Stimulated activated naive CD4-positive, alpha-beta T cell treated with Interleukin-2 at 50 U/mL for 16 hours (primary cell): ENCODE measurements at places on chromosomes 3 and 15.
A peak's percentile ranks its signal among the peaks of the same experiment; 100 is the strongest.

DNA sequence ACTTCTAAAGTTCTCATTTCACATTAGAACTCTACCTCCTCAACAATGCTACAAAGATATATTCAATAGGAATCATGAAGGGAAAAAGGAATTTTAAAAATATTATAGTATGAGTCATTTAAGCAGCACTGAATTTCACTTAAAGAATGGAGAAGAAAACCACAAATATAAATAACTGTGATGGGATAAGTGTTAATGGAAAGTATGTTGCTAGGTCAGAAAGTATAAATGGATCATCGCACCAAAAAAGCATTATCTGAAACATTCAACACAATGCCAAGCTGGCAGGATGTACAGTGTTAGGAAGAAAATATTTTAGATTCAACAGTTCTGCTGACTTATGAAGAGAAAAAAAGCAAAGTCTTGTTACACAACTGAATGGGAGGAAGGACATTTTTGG is 101.4 kb downstream of the TFG start:
- no peak for DNase-seq

- DNase-seq: no peak
These were observed 38.0 kb downstream of the SRPRB start for GRCh38 chr3:133843634-133844033.

GRCh38 chr15:88331291-88331690 is 74.8 kb upstream of the NTRK3 start:
- peak; percentile 8 for DNase-seq

DNA sequence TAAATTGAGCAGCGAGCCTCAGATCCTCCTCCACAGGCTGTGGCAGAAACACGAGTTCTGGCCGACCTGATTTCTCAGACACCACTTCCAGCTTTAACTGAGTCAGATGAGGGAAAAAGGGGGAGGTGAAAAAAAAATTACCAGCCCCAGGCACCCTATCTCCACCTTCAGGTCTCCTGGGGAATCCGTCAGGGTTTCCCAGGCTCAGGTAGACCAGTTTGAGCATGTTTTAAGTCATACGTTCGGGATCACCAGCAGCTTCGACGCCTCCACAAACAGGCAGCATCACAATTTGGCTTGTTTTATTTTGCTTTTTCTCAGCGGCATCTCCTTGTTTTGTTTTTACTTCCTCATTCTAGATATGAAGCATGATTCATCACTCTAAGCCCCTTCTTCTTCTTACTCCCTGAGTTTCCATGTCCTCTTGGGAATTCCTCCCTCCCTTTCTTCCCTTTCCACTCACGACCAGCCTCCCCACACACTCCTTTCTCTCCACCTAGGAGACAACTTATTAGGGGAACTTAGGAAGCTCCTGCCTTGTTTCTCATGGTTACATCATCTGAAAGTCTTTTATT is 190.1 kb downstream of the ZNF621 start:
- DNase-seq: no peak

DNA sequence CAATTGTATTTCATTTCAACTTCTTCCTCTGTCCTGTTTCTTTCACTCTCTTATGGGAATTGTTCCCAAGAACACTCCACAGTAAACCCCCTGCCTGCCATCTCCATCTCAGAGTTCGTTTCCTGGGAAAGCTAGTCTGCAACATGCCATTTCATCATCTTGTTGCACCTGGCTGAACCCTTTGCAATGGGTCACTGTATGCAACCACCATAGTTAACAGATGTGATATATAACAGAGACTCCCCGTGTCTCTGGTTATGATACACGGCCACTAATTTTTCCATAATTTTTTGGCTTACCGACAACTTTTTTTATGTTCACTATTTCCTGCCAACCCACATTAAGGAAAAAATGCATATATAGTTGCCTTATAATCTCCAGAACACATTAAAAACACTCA is 95.5 kb downstream of the CHST2 start:
- no peak for DNase-seq

- DNase-seq: no peak
These were observed 60.6 kb downstream of the DPH6 start for GRCh38 chr15:35485411-35485810.

- DNase-seq: no peak
These were observed 201.2 kb downstream of the GOLGA6L6 start for GRCh38 chr15:20340331-20340811.

GRCh38 chr3:192022412-192022811 is 561.4 kb downstream of the PYDC2 start:
- no peak for DNase-seq

GRCh38 chr3:69178082-69178481 is 55.7 kb upstream of the LMOD3 start:
- no peak for DNase-seq

DNA sequence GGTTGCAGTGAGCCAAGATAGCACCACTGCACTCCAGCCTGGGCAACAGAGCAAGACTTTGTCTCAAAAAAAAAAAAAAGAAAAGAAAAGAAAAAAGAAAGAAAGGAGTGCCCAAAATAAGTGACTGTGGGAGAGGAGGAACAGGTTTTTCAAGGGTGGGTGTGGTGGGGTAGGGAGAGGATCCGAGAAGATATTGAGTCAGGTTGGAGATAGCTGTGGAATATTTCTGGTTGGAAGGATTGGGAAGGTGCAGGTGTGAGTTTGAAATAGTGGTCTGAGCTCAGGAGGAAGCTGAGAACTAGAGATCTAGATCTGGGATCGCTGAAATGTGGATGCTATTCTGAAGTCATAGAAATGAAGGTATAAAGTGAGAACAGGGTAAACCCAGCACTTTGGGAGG is 7.8 kb downstream of the SCAMP2 start:
- DNase-seq: no peak

DNA sequence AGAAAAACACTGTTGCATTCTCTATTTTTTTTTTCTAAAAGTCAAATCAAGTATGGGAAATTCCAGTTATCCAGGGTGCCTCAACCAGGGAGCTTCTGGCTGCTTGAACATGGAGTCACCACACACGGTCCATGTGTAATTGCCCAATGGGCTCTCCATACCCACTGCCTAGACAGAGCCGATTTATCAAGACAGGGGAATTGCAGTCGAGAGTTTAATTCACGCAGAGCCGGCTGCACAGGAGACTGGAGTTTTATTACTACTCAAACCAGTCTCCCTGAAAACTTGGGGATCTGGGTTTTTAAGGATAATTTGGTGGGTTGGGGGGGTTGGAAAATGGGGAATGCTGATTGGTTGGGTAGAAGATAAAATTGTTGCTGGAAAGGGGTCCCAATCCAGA is 149.8 kb downstream of the TJP1 start:
- DNase-seq: no peak

- DNase-seq: peak; percentile 16
These were observed 10.6 kb upstream of the PARL start for GRCh38 chr3:183895296-183895695.

DNA sequence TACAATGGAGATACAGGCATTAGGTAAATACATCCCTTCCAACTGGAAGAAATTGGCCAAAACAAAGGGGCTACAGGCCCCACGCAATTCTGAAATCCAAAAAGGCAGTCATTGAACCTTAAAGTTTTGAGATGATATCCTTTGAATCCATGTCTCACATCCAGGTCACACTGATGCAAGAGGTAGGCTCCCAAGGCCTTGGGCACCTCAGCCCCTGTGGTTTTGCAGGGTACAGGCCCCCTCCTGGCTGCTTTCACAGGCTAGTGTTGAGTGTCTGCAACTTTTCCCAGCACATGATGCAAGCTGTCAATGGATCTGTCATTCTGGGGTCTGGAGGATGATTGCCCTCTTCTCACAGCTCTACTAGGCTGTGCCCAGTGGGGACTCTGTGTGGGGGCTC is 766.7 kb downstream of the ZBBX start:
- no peak for DNase-seq

GRCh38 chr3:30655187-30655812 is 48.9 kb downstream of the TGFBR2 start:
- DNase-seq: peak; percentile 31

- DNase-seq: no peak
These were observed 500.4 kb upstream of the CDIN1 start for GRCh38 chr15:36079021-36079420.

- DNase-seq: no peak
These were observed 6.2 kb downstream of the MITF start for GRCh38 chr3:69745505-69745904.

DNA sequence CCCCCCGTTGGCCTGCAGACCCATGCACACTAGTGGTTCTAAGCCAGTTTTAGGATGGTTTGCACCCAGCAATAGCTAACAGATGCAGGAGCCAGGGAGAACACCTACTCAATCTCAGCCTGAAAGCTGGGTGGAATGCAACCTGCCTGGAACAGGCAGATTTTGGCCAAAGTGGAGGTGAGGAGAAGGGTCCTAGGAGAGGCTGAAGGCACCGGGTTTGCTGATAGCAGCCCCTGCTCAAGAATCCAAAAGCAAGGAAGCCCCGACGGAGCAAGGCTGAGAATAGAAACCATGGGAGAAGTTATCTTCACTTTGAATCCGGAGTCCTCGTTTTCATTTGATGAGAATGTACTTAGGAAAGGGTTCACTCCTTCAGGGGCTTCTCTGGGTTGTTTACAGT is 9.9 kb downstream of the RRP9 start:
- DNase-seq: no peak
